ENCODE measurements at places on chromosomes 7 and 10.
A peak's percentile ranks its signal among the peaks of the same experiment; 100 is the strongest.

GRCh38 chr7:98133181-98133580, 26.5 kb downstream of the LMTK2 start:
- no peaks in the 10 kb centered on the region for H3K27me3 ChIP-seq
- H3K4me3 ChIP-seq: no peak overlapping the region
- no peaks in the 10 kb centered on the region for H3K36me3 ChIP-seq
- no peak for DNase-seq

DNA sequence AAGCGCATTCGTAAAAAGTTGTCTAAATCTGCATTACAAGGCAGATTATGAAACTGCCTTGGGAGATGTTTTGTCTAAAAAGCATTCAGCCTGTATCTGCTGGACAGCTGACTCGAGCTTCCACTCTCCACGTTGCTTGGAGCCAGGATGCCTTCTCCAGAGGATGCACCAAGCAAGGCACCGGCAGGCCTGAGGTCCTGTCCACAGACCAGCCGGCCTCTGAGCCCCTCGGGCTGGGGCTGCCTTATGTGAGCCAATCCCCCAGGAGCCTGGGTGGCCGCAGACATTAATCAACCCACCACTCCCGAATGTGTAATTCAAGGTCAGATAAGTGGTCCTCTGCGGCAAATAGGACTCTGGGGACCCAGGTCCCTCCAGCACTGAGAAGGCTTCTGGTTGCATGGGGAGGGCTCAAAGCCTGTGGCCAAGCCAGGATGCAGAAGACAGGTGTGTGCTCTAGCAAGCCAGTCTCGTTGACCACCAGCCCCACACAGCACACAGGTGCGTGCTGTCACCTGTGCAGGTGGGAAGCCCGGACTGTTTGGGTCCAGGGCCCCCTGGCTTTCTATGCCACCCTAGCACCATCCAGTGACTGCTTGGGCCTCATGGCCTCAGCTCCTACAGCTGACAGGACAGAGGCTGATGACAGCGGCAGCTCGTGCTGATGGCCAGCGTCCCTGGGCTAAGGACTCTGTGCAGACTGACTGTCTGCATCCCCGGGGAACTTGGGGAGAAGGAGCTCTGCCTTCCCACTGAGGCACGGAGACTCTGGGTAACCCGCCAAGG, 4.8 kb upstream of the RET start:
- H3K27ac ChIP-seq: no peak overlapping the region
- H3K36me3 ChIP-seq: no peaks in the 10 kb centered on the region
- no peak for DNase-seq
- H3K4me3 ChIP-seq: no peak overlapping the region

- H3K27me3 ChIP-seq: no peaks in the 10 kb centered on the region
- peaks cover 10% of the 10 kb centered on the region for H3K4me1 ChIP-seq
- no peaks in the 10 kb centered on the region for H3K36me3 ChIP-seq
Observed at GRCh38 chr7:115300231-115300870, 378.5 kb downstream of the MDFIC start.

GRCh38 chr10:133459454-133460207, 5.9 kb downstream of the SCART1 start:
- no peak overlapping the region for H3K27ac ChIP-seq
- no peaks in the 10 kb centered on the region for H3K4me1 ChIP-seq
- no peaks in the 10 kb centered on the region for H3K36me3 ChIP-seq
- no peak overlapping the region for H3K4me3 ChIP-seq

- H3K4me1 ChIP-seq: no peaks in the 10 kb centered on the region
- no peak for DNase-seq
- no peaks in the 10 kb centered on the region for H3K36me3 ChIP-seq
- no peaks in the 10 kb centered on the region for H3K27me3 ChIP-seq
Observed at GRCh38 chr10:61789031-61789430, 112.5 kb upstream of the ARID5B start.

- no peak for DNase-seq
- no peak overlapping the region for H3K4me3 ChIP-seq
- H3K27ac ChIP-seq: no peak overlapping the region
- H3K4me1 ChIP-seq: no peaks in the 10 kb centered on the region
Observed at GRCh38 chr7:17807242-17807641, 133.1 kb downstream of the SNX13 start.

DNA sequence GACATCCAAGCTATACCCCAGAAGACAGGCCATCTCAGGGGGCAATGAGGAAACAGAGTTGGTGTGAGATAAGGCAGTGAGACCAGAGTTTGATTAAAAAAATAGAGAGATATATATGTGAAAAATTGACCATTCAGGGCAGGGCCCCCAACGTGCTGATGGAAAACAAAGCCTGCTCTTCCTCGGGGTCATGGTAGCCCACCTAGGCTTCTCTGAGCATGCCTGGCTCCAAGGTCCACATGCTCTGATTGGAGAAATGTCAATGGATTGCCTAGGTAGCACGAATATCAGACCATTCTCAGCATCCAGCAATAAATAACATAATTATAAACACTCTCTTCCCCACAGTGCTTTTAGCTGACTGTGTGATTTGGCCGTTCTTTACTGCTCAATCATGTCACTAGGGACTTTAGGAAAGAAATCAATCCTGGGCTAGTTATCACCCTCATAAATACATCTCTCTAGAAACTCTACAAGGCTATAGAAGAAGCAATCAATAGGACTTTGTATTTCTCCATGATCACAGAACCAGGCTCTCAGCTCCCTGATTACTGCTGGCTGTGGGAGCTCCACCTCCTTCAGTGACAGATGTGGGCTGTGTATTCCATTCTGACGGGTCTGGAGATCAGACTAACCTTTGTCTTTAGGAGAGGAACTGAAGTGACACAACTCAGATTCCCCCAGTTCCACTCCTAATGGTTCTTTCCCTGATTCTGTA, 766.4 kb downstream of the GRID1 start:
- no peaks in the 10 kb centered on the region for H3K4me1 ChIP-seq
- DNase-seq: peak; percentile 26
- H3K36me3 ChIP-seq: no peaks in the 10 kb centered on the region
- no peaks in the 10 kb centered on the region for H3K27me3 ChIP-seq
- no peak overlapping the region for H3K27ac ChIP-seq

- H3K4me3 ChIP-seq: no peak overlapping the region
- no peaks in the 10 kb centered on the region for H3K4me1 ChIP-seq
- no peak overlapping the region for H3K27ac ChIP-seq
- H3K36me3 ChIP-seq: no peaks in the 10 kb centered on the region
Observed at GRCh38 chr7:41219276-41219675, 483.6 kb downstream of the INHBA start.

DNA sequence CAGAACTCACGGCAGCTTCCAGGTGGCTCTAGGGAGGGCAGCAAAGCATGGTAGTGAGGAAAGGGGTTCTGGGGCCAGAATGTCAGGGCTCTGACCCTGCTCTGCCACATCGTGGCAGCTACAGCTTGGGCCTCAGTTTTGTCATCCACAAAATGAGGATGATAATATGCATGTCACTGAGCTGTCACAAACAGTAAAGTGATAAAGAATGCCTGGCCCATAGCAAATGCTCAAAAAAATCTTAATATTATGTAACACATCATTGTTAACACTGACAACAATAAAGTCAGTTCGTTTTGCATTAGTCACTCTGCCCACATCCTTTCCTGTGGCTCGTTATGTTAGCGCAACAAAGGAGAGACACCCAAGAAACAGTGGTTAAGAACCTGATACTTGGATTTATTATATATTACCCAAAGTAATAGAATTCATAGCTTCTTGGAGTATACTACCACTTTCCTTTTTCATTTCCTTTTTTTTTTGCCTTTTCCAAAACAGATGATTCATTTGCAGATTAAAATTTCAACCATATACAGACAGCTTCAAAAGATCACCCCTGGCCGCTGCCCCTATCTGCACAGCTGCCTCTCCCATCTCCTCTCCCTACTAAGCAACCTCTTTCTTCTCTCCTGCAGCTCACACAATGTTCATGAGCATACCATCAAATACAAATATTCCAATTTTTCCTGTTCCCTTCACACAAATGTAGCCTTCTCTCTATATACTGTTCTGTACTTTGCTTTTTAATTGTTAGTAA, 45.5 kb upstream of the DDC start:
- no peak overlapping the region for H3K4me3 ChIP-seq
- no peaks in the 10 kb centered on the region for H3K36me3 ChIP-seq
- no peaks in the 10 kb centered on the region for H3K27me3 ChIP-seq
- H3K27ac ChIP-seq: no peak overlapping the region
- no peak for DNase-seq
- H3K4me1 ChIP-seq: peaks cover 9% of the 10 kb centered on the region
